RWPE1 (cell line): ENCODE measurements at places on chromosomes 6 and 20.

DNA sequence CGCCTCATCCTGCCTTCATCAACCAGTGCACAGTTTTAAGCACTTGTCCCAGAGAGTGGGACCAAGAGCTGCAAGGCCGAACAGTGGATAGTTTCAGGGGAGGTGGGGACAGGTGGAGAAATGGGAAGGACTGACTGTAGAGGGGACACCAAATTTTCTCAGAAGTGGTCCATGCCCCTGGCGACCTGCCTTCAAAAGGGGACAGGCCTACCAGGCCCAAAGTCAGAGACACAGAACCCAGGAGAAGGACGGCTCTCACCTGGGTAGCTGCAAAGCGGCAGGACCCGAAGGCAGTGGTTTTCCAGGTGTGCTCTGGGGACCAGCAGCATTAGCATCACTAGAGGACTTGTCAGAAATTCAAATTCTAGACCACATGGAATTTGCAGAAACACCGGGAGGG lies 5.8 kb downstream of the TFEB start:
- no peak for DNase-seq

GRCh38 chr6:163672710-163673109 lies 258.2 kb downstream of the QKI start:
- DNase-seq: no peak

- DNase-seq: no peak
These were observed 5.5 kb downstream of the DYNLT1 start for GRCh38 chr6:158639056-158639455.

DNA sequence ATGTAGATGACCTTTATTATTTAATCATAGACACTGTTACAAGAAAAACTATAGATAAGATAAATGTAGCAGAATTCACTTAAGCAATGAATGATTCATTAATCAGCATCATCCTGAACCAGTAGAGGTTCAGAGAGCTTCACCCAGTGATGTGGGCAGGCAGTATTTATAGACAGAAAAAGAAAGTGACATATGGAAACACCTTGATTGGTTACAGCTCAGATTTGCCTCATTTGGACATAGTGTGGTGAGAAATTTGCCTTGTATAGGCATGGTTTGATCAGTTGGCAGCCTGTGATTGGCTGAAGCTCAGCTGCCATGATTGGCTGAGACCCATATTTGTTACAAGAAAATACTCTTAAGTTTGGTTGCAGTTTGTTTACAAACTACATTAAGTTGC lies 4.6 kb downstream of the C6orf58 start:
- DNase-seq: no peak

DNA sequence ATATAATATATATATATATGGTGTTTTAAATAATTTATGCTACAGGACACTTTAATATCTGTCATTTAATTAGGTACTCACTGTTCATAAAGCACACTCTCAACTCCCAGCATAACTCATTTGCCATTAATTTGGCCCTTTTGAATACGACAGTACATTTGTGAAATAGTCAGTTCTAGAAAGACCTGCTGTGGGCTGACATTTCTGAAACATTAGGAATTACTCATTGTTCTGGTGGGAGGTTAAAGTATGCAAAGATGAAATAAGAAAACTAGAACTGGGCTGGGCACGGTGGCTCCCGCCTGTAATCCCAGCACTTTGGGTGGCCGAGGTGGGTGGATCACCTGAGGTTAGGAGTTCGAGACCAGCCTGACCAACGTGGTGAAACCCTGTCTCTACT lies 497.5 kb downstream of the UTRN start:
- no peak for DNase-seq

DNA sequence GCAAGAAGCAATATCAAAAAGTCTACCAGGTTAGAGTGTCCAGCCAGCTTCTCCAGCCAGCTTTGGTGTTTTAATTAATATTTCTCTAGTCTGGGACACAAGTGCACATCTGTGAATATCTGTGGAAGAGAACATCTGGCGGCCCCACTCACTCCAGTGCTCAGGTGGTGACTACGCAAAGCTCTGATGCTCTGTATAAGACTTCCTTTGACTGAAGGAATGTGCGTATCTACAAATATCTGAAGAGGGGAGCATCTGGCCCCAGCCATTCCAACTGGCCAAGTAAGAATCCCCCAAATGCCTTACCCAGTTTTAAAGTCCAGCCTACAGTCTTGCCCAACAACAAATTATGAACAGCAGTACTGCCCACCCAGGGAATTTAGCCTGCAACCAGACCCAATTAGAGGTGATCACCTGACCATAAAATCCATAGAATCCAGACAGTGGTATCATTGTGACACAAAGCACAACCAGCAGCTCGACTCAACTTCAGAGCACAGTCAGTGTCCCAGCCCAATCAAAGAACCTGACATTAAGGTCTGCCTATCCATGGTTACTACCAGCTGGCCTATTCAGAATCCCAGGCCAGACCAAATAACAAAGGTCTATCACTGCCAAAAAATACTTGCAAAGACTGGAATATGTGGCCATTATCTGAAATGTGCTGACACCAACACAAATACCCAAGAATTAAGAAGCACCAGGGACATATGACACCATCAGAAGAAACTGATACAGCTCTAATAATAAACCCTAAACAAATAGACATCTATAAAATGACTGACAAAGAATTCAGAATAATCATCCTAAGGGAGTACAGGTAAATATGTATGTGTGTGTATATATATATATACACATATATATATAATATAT lies 76.1 kb upstream of the MANEA start:
- no peak for DNase-seq

GRCh38 chr6:36241728-36242127 lies 28.1 kb upstream of the PNPLA1 start:
- DNase-seq: no peak

- peak; percentile 9 for DNase-seq
These were observed 77.1 kb downstream of the LMBRD1 start for GRCh38 chr6:69719602-69720193.

- DNase-seq: no peak
These were observed 201.8 kb downstream of the GRIK2 start for GRCh38 chr6:101595276-101595675.

DNA sequence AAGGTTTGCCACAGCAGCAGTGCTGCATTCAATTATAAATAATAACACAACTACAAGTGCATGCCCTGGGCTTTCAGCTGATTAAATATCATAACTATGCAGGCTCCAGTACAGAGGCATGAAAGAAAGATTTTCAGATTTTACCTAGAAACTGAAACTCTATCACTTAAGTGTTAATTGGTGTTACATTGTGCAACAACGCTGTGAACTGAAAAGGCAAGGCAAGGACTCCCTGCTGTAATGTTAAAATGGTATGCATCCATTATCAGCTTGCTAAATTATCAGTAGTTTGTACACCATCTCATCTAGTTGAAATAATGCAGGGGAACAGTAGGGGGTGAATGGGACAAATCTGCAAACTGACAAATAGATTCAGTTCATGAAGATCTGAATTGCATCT lies 976.7 kb upstream of the MANEA start:
- DNase-seq: no peak
